ENCODE measurements at places on chromosomes 4 and X.

DNA sequence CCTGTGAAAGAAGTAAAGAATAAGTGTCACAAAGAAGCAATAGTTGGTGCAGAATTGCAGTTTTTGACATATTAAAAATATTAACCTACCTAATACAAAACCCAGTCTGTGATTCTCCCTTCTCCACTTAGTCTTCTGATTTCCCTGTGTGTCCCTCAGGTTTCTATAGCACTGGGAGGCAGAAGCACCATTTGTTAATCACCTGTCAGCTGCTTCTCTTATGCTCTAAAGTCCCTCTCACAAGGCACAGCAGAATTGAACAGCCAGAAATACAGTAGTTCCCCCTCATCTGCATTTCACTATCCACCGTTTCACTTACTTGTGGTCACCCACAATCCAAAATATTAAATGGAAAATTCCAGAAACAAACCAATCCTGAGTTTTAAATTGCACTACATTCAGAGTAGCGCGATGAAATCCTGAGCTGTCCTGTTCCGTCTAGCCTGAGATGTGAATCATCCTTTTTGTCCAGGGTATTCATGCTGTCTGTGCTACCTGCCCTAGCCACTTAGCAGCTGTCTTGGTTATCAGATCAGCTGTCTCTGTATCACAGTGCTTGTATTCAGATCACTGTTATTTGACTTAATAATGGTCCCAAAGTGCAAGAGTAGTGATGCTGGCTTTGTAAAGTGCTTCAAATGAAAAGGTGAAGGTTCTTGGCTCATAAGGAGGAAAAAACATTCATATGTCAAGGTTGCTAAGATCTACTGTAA lies 984.1 kb upstream of the GRID2 start:
- no peak for DNase-seq

DNA sequence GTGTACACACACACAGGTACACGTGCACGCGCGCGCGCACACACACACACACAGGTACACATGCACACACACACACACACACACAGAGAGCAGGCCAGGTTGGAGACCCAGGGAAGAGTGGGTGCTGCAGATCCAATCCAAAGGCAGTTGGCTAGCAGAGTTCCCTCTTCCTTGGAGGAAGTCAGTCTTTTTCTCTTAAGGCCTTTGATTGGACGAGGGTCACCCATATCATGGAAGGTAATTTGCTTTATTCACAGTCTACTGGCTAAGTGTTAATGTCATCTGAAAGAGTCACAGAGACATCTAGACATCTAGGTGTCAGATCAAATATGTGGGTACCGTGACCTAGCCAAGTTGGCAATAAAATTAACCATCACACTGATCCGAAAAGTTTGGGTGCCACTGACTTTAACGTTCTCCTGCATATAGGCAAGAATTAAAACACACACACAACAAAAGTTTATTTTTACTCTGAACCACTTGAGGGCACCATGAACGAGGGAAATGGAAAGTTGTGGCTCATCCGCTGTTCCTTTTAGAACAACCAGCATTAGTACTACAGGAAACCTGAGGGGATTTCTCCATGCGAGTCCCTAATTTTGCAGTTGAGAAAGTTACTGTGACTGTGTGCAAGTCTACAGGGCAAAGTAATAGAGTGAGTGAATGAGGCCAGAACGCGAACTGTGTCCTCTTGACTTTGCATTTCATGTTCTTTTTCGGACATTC lies 66.0 kb upstream of the STOX2 start:
- no peak for DNase-seq

- DNase-seq, result no peak
These were observed 284.2 kb downstream of the RCHY1 start for GRCh38 chr4:75229806-75230570.

GRCh38 chr4:135204311-135204710 lies 1002.7 kb upstream of the PABPC4L start:
- no peak for DNase-seq

GRCh38 chrX:10173331-10173900 lies 16.6 kb downstream of the CLCN4 start:
- no peak for DNase-seq

DNA sequence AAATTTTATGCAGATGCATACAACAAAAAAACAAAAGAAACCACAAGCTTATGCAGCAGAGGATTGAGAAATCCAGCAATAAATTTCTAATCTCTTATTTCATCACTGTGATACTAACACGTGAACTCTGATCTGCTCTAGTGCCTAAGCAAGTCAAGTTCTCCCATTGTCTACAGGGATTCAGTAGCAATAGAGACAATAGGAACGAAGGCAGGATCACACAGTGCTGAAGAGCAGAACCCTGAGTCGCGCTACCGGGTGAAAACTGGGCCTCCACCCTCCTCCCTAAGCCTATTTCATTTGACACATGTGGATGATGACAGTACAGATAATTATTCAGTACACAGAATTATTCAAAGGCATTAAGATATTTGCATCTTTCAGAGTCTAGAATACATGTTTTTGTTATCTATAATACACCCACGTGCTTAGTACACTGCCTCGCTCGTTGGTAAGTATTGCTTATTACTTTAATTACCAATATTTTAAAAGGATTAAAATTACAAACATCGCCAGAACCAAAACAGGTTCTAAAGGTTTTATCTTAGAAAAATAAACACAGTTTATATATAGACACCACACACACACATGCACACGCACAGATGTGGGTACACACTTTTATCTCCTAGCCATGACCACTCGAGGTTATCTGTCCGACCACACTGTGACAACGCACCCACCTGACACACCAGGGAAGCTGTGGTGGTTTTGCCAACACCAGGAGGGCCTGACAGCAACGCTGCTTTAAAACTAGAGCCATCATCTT lies 60.1 kb downstream of the RFC1 start:
- no peak for DNase-seq

- no peak for DNase-seq
These were observed at the start of gene SCD5 for GRCh38 chr4:82798168-82799005. Gene SCD5 (minus strand): TSS chr4:82798796. CDS start chr4:82798537, 259 bp downstream.

- DNase-seq, result no peak
These were observed 10.1 kb upstream of the FGG start for GRCh38 chr4:154622598-154622997.

DNA sequence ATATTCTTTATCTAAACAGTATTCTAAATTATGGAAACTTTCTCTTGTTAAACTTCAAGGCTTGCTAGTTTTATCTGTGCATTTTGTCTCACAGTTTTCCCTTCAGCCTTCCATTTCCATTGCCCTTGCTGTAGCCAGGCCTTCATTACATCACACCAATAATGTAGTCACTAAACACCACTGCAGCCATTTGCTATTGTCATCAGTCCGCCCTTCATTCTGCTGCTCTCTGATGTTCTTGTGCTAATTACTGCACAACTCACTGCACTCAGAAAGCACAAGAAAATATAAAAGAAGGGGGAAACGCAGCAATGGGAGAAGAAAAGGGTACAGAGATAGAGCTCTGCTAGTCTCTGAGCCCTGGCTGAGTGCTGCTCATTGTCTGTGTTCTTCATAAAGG lies 239.6 kb upstream of the FSTL5 start:
- no peak for DNase-seq

GRCh38 chr4:179880756-179881155 lies 2362.4 kb upstream of the TENM3 start:
- no peak for DNase-seq

GRCh38 chr4:113106108-113106507 lies 56.7 kb downstream of the ANK2 start:
- no peak for DNase-seq

DNA sequence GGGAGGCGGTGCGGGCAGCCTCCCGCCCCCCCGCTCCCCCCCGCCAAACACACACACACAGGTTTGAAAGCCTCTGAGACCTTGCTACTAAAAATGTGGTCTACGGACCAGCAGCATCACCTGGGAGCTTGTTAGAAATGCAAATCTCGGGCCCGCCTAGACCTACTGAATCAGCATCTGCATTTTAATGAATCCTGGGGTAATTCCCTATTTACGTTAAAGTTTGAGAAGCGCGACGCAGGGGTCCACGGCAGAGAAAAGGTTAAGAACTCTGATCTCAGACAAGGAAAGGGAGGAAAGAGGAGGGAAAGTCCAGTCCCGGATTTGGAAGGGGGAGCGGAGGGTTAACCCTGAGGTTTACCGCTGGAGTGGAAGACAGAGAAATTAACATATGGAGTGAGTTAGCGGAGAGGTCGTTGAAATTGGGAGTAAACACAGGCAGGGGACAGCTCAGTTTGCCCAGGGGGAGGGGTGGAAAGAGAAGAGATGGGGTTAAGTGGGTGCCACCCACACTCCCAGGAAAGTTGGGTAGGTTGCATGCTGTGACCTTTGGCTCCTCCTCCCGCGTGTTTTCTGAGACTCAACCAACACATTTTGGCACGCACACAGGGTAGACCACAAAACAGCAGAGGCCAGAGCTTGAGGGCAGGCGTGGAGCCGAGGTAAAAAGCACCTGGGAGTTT lies 483.6 kb downstream of the BCOR start:
- DNase-seq, result no peak

- no peak for DNase-seq
These were observed 65.4 kb downstream of the SOX3 start for GRCh38 chrX:140439476-140439875.

- DNase-seq, result no peak
These were observed 4.5 kb upstream of the PPP2R2C start for GRCh38 chr4:6476893-6477292.

- DNase-seq, result no peak
These were observed 854 bp downstream of the RNF113A start for GRCh38 chrX:119870626-119871131.

GRCh38 chr4:36283912-36284465 lies 2.6 kb downstream of the DTHD1 start:
- DNase-seq, result no peak

- DNase-seq, result no peak
These were observed 960 bp downstream of the TRPC3 start for GRCh38 chr4:121950680-121951520.

GRCh38 chr4:158667651-158668198 lies 4.0 kb downstream of the C4orf46 start:
- DNase-seq, result no peak

GRCh38 chrX:50049228-50049627 lies 126.8 kb downstream of the CLCN5 start:
- DNase-seq, result no peak

DNA sequence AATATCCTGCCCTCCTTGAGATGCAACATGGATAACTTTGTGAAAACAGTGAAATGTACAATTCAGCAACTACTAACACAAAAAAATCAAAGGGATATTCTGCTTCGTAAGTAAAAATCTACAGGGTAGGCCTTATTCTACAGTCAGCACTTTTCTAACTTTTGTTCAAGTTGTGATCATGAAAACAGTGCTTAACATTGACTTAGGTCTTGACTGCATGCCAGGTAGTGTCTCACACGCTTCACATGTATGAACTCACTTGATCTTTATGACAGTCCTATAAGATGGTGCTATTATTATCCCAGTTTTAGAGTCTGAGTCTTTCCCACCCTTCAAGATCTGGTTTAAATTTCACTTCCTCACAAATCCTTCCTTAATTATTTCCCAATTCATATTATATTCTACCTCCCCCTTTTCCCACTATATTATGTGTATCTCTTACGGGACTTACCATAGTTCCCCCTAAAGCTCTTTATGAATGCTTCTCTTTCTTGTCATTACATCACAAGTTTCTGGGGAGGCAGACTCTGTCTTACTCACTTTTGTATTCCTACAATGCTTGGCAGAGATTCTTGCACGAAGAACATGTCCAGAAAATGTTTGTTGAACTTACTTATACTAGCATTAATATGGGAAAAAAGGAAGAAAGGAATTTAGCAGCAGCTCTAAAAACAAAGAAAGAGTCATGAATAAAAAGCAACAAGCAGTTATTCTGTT lies 179.8 kb downstream of the SCFD2 start:
- DNase-seq, result no peak

DNA sequence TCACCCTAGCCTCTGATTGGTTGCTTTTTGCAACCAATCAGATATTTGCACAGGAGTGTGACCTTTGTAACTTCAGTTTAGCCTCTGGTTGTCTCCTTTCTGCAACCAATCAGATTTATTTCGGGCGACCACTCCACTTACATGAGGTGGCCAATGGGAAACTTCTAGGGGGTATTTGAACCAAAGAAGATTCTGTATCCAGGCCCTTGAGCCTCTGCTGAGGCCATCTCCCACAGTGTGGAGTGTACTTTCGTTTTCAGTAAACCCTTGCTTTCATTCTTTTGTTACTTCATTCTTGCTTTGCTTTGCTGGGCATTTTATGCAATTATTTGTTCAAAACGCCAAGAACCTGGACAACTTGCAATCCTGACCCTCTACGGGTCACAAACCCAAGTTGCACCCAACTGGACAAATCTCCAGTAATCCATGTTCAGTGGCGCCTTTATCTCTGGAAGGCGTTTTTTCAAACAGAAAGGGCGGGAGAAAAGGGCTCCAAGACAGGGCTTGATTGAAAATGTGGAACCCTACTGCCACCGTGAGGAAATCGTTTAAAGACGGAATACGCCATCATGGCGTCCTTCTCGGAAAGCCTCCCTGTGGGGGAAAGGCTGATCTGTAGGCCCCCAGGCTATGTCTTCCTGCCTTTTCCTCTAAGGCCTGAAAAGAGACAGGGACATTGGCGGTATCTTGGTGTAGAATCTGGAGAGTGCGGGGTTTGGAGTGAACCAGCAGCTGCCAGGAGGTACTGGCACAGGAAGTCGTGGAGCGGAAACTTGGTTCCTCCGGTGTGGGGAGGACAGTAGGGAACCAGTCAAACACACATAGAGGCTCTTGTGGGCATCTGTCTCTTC lies 184.6 kb downstream of the OR13H1 start:
- DNase-seq, result no peak

- DNase-seq, result no peak
These were observed 6.9 kb downstream of the CLCN3 start for GRCh38 chr4:169627307-169627706.

DNA sequence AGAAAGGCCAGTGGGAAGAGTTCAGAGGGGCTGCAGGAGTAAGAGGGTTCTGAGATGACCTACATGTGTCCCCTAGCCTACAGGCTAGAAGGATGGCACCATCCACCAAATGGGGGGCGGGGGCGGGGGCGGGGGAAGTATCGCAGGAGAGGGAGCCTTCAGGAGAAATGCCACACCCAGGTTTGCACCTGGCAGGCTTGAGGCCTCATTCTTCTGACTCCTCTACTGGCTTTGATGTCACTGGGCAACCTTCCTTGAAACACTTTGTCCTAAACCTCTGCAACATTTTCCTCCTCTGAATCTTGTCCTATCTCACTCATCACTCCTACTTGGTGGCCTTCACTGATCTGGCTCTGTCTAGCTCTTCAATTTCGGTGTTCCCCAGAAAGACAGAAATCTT lies 24.0 kb downstream of the CD99L2 start:
- no peak for DNase-seq

DNA sequence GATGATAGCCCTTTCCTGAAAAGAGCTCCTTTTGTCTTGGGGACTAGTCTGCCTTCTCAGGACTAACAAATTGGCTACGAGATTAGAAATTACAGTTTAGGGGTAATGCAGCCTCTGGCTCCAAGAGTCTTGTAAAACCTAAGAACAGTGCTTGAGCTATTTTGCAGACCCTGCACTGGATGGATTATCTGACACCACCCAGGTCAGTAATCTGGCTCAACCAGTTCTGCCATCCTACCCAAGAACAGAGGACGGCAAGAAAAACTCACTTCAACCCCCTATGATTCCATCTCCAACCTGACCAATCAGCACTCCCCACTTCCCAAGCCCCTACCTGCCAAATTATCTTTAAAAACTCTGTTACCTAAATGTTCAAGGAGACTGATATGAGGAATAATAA lies 225.1 kb downstream of the FAM47A start:
- DNase-seq, result no peak

All from stimulated activated CD4-positive, alpha-beta T cell treated with anti-CD3 and anti-CD28 coated beads, Interleukin-1b, Interleukin-23, amount 100 ng/mL, for 1 hour (primary cell).